GM18507 (cell line): ENCODE measurements at places on chromosomes 16 and 17.

DNA sequence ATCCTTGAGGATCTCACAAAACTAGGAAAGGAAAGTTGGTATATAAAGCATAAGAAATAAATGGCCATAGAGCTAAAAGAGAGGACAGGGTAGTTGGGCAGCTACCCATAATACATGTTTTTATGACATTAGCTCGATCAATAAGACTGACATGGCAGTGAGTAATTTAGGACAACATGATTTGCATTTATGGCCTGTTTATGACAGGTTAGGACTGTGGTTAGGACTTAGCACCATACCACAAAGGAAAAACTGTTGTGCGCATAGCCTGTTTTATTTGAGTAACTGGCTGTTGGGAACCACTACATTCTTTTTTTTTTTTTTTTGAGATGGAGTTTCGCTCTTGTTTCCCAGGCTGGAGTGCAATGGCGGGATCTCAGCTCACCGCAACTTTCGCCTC is 18.0 kb upstream of the TRIM37 start:
- DNase-seq, result no peak

GRCh38 chr17:37107406-37108083 is 158.8 kb downstream of the AATF start:
- DNase-seq, result no peak

- no peak for DNase-seq
These were observed 89.3 kb upstream of the SDK2 start for GRCh38 chr17:73733517-73733916.

GRCh38 chr17:48626245-48627117 is at the start of gene HOXB9:
HOXB9 (minus strand) TSS chr17:48626358; CDS start chr17:48626269, 89 bp downstream.
- DNase-seq, result no peak

DNA sequence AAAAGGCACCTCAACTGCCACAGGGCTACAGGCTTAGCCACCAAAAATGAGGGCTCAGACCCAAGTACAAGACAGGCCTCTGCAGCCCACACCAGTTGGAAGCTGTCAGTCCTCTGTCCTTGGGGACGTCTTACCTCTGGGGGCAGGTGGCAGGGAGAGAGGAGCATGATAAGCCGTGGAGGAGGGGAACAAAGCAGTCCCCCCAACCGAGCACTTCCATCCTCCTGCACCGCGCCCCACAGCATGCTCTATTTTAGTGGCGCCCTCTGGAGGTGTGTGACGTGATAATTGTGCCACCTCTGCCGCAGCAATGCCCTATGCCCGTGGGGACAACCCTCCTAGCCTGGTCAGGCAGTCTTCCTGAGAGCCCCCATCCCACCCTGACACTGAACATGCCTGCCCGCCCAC is 13.6 kb downstream of the G6PC3 start:
- DNase-seq, result no peak

DNA sequence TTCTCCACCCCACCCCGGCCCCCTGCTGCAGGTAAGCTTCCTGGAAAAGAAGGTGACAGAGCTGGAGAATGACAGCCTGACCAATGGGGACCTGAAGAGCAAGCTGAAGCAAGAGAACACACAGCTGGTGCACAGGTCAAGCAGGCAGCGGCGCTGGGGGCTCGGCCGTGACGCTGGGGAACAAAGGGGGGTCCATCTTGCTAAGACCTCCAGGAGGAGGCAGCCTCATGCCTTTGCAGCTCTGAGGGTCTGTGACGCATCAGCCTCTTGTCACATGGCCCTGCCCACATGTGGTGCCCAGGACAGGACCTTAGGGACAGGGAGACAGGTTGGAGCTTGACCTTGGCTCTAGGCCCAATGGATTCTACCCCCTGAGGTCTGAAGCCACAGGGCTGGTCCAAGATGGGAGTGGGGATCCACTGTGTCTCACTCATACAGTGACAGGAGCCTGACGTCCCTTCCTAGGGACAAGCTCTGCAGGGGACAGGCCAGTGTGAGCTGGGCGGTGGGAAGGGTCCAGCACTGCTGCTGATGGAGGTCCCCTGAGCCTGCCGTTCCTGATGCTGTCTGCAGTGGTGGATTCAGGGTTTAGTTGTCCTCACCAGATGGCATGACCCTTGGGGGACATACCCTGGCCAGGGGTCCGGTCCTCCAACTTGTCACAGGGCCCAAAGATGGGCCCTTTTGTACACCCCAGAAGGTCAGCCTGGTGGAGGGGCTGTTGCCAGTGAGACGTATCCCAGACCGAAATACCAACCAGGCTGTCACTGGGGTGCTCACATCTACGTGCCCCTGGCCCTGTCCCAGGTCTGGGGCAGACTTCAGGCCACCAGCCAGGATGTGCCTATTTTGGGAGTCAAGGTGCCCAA is 132.6 kb downstream of the RAB11FIP4 start:
- no peak for DNase-seq

GRCh38 chr17:40539711-40540411 is 25.4 kb downstream of the CCR7 start:
- no peak for DNase-seq

DNA sequence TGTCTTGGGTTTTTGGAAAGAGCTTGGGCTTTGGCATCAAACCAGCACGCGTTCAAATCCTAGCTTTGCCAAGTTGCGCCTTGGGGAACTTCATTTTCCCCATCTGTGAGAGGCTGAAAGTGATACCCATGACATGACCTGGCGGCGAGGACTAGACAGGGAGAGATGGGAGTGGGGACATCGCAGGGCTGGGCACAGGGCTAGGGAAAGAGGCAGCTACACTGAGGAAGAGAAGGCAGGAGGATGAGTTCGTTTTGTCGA is 202.9 kb downstream of the IRF8 start:
- no peak for DNase-seq

- DNase-seq, result no peak
These were observed 43.6 kb upstream of the PEMT start for GRCh38 chr17:17635126-17635525.

GRCh38 chr16:87121816-87122215 is 195.4 kb downstream of the C16orf95 start:
- DNase-seq, result no peak

DNA sequence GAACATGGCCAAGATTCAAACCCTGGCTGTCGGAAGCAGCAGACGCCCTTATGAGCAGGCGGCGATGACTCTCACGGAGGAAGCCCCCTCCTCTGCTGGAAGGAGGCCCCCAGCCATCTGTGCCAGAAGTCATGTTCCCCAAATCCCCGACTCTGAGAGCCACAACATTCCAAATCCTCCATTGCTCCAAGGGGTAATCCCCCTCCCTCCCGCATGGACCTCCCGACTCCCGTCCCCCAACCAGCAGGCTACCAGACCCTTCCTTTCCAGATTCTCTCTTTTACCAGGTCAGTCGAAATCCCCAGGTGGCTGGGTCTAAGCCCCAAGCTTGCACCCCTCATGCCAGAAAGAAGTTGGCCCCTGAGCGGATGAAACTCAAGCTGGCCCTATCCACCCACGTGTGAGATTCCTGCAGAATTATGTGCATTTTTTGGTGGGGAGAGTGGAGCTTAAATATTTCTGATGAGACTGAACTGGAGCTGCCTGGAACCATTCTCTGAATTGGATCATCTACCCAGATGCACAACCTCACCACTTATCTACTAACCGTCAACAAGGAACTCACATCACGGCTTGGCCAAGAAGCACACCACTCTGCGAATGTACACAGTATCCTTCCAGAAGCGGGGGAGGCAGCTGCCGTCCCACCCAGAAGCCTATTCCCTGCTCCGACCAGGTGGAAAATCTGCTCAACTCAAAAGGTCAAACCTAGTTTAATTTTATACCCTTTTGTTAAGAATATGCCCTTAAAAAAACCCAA is 283.5 kb downstream of the C16orf95 start:
- DNase-seq, result no peak

DNA sequence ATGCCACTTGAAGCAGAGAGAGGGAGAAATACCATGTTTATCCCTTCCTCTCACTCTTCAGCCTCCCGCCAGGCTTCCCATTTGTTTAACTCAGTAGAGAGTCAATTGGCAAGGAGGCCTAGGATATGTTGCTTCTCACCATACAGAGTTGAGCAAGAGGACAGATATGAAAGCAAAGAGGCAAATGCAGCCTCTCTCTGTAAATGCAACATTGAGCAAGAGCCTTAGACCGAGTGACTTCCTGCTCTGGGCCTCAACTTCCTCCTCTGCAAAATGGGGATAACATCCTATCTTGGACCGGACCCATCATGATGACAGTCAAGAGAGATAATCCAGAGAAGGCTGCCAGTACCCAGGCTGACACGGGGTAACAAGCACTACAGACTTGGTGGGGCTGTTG is 36.8 kb downstream of the SOCS1 start:
- no peak for DNase-seq

GRCh38 chr17:77535892-77536291 is 395.1 kb downstream of the SEC14L1 start:
- no peak for DNase-seq

DNA sequence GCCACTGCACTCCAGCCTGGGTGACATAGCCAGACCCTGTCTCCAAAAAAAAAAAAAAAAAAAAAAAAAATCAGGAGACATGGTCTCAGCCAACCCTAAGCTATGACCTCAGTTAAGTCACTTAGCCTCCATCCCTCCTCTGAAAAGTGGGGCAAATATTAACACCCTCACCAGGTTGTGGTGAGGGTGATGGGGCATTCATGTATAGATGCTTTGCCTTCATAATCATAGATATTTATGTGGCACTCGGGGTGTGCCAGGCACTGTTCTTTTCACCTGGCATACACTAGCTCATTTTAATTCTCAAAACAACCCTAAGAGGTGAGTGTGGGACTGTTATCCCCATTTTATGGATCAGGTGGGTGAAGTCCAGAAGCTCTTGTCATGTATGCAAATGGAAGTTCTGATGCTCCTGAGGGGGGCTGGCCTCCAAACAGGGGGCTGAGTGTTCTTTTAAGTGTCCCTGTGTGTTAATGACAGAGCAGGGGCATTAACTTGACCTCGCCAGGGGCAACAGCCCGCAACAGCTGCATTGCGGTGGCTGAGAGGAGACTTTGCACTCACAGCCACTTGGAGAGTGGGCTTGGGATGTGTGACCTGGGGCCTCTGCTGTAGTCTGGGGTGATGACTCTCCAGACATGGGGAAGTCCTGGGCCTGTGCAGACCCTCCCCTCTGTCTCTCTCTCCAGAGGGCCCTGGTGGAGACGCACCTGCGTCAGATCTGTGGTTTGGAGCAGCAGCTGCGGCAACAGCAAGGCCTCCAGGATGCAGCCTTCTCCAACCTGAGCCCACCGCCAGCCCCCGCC is 4.1 kb downstream of the TBKBP1 start:
- DNase-seq, result no peak

DNA sequence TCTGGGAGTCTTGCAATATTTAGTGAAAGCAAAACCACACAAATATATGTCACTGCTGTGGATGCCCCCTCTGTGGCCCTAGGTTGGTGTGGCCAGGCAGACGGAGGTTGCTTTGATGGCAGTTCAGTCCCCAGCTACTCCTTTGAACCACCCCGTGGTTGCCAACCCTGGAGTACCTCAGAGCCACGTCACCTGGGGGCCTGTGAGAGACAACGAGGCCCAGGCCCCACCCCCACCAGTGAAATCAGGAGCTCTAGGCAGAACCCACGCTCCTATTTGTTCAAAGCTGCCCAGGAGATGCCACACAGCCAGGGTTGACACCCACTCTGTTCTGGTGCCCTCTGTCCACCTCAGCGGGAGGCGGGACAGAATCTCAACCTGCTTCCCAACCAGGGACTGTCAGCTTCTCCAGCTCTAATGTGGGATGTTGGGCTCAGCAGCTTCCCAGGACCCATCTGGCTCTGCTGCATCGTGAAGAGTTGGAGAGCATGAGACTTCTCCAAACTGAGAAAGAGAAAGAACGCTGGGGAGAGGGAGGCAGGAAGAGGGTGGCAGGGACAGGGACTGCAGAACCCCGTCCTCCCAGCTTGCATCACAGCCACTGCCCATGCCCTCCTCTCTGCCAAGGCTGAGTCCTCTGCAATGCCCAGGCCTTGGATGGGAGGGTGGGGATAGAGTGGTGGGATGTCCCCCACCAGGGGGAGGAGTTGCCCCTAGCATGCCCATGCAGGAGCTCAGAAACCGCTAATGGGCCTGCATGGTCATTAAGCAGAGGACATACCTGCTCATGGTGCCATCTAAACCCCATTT is 81.8 kb downstream of the C16orf78 start:
- no peak for DNase-seq

DNA sequence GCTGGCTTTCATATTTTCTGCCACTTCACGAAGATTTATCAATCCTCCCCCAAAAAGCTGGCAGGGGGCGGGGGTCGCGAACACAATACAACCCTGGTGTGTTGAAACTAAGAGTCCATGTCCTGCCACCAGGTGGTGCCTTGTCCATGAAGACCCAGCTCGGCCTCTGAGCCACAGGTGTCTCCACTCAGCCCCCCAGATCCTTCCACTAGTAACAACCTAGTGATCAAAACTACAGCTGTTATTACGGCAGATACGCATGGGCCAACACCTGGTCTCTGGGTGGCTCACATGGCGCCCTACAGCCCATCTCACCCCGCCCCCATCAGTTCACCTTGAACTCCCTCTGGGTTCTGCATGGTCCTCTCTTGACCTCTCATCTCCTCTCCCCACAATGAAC is 27.7 kb downstream of the USP7 start:
- no peak for DNase-seq

GRCh38 chr17:21228845-21229244 is 14.9 kb upstream of the TMEM11 start:
- DNase-seq, result no peak

- DNase-seq, result no peak
These were observed 171.9 kb downstream of the IRX5 start for GRCh38 chr16:55102531-55102930.

DNA sequence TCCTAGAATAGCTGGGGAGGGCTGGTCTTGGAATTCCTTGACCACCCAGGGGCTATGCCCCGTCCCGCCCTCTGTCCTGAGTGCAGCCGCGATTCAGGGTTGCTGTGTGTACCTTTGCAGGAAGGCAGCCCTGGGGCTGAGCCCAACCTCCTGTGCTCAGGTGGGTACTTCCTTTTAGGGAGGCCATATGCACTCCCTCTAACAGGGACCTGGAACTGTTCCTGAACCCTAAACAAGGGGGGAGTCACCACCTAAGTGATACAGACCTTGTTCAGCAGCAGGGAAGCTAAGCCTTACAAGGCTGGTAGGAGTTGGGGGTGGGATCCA is 24.6 kb downstream of the LLGL2 start:
- DNase-seq, result no peak

GRCh38 chr17:66522591-66523272 is 220.3 kb downstream of the PRKCA start:
- DNase-seq, result no peak

DNA sequence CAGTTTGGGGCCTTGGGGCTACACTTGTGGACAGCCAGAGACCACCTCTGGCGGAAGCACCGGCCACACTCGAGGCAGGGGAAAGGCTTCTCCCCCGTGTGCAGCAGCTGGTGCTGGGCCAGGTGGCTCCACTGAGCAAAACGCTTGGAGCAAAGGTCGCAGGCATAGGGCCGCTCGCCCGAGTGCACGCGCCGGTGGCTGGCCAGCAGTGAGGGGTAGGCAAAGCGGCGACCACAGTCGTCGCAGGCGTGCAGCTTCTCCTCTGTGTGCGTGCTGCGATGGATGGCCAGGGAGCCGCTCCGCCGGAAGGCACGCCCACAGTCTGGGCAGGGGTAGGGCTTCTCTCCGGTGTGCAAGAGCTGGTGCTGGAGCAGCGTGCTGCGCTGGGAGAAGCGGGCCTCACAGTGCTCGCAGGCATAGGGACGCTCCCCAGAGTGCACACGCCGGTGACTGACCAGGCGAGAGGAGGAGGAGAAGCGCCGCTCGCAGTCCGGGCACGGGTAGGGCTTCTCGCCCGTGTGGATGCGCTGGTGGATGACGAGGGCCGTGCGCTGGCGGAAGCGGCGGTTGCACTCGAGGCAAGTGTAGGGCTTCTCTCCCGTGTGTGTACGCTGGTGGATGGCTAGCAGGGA is 5.8 kb downstream of the ZNF689 start:
- no peak for DNase-seq
